Globus pallidus (tissue), 1 donor: ENCODE measurements at places on chromosomes 5 and 9.

- no peak for DNase-seq
Observed at GRCh38 chr5:149969181-149969930, 8.8 kb downstream of the SLC26A2 start.

GRCh38 chr9:120839146-120839545, 3.6 kb downstream of the PSMD5 start:
- no peak for DNase-seq

DNA sequence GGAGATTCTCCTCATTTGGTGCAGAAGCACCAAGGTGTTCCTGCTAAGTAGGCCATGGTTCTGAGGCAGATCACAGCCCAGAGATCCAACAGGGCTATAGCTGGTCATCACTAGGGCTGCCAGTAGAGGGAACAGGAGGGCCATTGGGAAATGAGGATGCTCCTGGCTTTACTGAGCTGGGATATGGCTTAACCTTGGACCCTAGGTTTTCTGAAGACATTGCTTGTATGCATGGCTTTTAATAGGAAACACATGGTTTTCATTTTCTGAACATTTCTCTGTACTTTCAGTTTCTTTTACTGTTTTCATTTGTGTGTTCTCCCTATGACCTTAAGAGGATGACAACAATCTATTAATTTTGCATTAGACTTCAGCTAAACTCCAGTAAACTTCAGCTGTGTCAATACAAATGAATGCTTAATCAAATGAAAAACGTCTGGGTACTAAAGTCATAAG, at the start of gene IFNW1:
Gene IFNW1 (minus strand): TSS at position 406 of the 456 bp plus-strand sequence. CDS start 262 bp downstream, at position 144.
- DNase-seq: no peak

DNA sequence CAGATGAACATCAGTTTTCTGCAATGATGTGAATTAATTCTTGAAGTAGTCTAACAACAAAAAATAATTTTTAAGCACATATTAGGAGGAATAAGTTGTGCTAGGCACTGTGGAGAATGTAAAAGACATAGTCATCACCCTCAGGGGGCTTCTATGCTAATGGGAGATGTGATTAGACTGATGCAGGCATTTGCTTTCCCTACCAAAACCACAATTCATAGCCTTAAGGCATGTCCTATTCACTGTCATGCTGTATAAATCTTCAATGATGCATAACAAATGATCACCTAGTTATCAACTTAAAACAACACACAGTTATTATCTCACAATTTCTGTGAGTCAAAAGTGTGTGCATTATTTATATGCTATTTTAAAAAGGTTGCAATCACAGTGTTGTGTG, 422.6 kb downstream of the MAN2A1 start:
- DNase-seq: no peak

DNA sequence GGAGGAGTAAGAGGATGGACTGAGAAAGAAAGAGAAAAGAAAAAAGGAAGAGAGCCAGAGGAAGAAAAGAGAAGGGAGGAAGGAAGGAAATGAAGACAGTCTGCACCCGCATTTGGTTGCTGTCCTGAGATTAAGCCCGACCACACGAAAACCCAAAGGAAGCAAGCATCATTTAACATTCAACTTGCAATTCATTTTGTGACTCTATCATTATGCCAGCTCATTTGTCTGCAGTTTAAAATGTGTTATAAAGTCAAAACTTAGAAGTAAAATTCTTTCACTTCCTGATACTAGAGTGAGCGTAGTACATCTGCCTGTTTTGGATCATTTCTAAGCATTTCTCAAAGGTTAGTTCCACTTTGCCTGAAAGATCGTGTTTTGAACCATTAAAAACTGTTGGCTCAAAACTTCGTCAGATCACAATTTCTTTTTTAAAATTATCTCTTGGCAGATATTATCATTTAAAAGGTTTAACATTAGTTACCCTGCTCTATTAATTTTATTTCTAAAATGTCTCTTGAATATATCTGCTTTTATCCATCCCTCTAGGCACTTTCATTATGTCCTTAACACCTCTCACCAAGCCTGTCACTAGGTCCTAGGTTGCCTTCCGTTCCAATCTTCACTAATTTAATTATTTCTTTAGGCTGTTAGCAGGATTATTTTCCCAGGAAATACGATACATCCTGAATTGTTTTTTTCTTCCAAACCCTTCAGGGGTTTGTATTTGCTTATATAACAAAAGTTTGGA, 240.9 kb downstream of the TLE4 start:
- no peak for DNase-seq

- no peak for DNase-seq
Observed at GRCh38 chr5:19488786-19489185, 499.2 kb downstream of the CDH18 start.

- DNase-seq: peak; percentile 85
Observed at GRCh38 chr5:179820483-179821297, at the start of gene SQSTM1. SQSTM1 (plus strand) TSS chr5:179820905; CDS start chr5:179820937, 32 bp downstream.

GRCh38 chr9:137007108-137007815, 10.9 kb upstream of the CLIC3 start:
- DNase-seq: no peak

DNA sequence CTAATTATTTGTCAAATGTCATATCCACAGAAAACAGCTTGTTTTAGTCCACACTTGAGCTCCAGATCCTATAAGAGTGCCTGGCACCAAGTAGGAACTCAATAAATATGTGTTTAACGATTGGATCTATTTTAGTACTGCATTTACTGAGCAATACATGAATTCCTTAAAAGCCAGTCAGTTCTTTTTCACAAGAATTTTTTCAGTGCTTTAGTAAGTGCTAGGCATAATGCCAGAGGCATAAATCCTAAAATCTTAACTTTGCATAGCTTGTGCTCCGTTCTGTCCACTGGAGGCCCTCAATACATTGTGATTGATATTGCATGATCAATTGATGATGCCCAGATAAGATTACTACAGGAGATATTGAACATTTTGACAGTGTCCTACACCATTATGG, 67.3 kb upstream of the PCSK5 start:
- no peak for DNase-seq

DNA sequence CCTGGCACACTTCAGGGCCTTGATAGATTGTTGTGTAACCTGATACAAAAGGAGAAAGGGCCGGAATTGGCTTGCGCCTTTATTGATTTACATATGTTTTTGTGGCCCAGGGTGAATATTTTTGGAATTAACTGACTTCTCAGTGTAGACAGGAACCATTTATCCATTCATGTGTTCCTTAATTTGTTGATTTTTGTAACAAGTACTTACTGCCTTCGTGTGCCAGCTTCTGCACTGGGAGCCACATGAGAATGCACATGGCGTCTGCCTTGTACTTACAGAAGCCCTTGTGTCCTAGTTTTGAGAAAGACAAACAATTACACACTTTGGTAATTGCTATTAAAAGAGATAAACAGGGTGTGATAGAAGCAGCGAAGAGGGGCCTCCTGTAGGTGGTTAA, 26.4 kb downstream of the EHMT1 start:
- no peak for DNase-seq

- no peak for DNase-seq
Observed at GRCh38 chr5:1685066-1685465, 114.6 kb downstream of the MRPL36 start.

DNA sequence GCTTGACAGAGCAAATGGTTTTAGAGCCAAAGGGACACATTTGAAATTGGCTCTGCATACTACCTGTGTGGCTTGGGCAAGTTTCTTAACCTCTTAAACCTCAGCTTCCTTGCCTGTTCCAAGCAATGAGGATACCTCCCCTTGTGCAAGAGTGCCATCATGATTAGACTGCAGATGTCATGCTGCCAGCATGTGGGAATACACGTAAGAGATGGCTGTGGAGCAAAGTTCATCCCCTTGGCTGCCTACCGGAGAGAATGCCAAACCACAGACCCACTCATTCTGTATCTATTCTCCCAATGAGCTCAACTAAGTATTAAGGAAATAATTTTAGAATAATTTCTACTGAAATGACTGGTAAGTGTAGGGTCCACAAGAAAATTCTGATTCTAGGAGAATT, 101.3 kb downstream of the WDR41 start:
- DNase-seq: no peak

- peak; percentile 82 for DNase-seq
Observed at GRCh38 chr9:97411789-97412625, at the start of gene TDRD7. TDRD7 (plus strand) TSS chr9:97412096; CDS start chr9:97428466, 16,370 bp downstream.
